ENCODE measurements at places on chromosomes 7 and 10. TPM values are rescaled to one million over a fixed set of nuclear protein-coding genes. Genes with fewer than 3 reads are reported as not detected.

- no peak overlapping the region for H3K4me3 ChIP-seq
- DNase-seq: no peak
- no peaks in the 10 kb centered on the region for H3K4me1 ChIP-seq
- no peaks in the 10 kb centered on the region for H3K36me3 ChIP-seq
- H3K27me3 ChIP-seq: no peaks in the 10 kb centered on the region
These were observed 560 bp downstream of the CPA4 start for GRCh38 chr7:130293521-130293920.

GRCh38 chr7:133301444-133301843, 48.6 kb downstream of the EXOC4 start:
- DNase-seq: no peak
- no peak overlapping the region for H3K4me3 ChIP-seq
- H3K27me3 ChIP-seq: no peaks in the 10 kb centered on the region
- peaks cover 2% of the 10 kb centered on the region for H3K36me3 ChIP-seq
- no peaks in the 10 kb centered on the region for H3K4me1 ChIP-seq

DNA sequence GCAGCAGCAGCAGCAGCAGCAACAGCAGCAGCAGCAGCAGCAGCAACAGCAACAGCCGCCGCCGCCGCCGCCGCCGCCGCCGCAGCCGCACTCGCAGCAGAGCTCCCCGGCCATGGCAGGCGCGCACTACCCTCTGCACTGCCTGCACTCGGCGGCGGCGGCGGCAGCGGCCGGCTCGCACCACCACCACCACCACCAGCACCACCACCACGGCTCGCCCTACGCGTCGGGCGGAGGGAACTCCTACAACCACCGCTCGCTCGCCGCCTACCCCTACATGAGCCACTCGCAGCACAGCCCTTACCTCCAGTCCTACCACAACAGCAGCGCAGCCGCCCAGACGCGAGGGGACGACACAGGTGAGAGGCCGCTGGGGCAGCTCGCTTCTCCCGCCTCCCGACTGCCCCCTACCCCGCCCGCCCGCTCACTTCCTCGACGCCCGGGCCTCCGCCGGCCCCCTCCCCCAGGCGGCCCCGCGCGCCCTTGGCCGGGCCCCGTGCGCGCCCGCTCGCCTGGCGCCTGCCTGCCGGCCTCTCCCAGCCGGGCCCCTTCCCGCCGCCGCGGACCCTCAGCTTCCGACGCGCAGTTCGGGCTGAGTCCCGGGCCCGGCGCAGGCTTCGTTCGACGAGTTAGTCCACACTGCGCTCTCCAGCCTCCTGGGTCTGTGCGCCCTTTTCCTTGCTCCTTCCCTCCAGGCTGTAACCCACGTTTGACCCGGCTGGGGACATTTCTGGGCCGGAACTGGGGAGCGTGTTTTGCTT, 882 bp downstream of the DLX6 start:
- no peak overlapping the region for H3K27ac ChIP-seq
- no peak for DNase-seq
- no peaks in the 10 kb centered on the region for H3K4me1 ChIP-seq
- H3K27me3 ChIP-seq: peaks cover 8% of the 10 kb centered on the region
- H3K36me3 ChIP-seq: no peaks in the 10 kb centered on the region

AGFG2 gene
- 24.7 TPM for total RNA-seq
